Left lung (tissue), 14 donors: ENCODE measurements at places on chromosomes 1 and 21. TPM values are rescaled to one million over a fixed set of nuclear protein-coding genes. Genes with fewer than 3 reads are reported as not detected.

GRCh38 chr1:193456811-193457280 lies 270.4 kb upstream of the B3GALT2 start:
- no peaks in the 10 kb centered on the region for H3K27me3 ChIP-seq
- H3K27ac ChIP-seq = no peak overlapping the region
- DNase-seq = no peak
- no peak overlapping the region for H3K4me3 ChIP-seq

DNA sequence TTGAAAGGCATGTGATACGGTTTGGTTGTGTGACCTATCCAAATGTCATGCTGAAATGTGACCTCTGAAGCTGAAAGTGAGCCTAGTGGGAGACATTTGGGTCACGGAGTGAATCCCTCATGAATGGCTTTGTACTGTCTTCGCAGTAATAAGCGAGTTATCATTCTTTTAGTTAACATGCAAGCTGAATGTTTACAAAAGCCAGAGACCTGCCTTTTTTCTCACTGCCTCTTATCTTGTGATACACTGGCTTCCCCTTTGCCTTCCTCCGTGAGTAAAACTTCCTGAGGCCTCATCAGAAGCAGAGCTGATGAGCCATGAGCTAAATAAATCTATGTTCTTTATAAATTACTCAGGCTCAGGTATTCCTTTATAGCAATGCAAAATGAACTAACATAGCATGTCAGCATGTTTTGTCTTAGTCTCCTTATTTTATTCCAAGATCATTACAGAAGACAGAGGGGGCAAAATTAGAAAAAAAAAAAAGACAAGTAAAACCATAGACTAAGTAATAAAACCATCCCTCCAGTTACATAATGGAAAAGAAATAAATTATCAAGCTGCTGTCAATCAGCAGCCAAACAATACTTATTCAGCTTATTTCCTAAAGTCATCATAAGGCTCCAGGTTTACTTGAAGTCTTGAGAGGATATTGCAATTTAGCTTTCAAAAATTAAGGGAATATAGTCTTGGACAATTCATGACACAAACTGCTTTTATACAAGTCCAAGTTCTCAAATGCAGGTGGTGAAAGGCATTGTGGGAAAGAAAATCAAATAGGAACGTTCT lies 12.1 kb downstream of the RGS18 start:
- no peaks in the 10 kb centered on the region for H3K36me3 ChIP-seq
- no peaks in the 10 kb centered on the region for H3K27me3 ChIP-seq
- no peak for DNase-seq
- peaks cover 35% of the 10 kb centered on the region for H3K4me1 ChIP-seq
- H3K27ac ChIP-seq = peak overlapping the region; percentile 26
- no peak overlapping the region for H3K4me3 ChIP-seq

GRCh38 chr1:111921948-111922347 lies 67.5 kb downstream of the KCND3 start:
- H3K4me3 ChIP-seq = no peak overlapping the region
- H3K27me3 ChIP-seq = no peaks in the 10 kb centered on the region
- H3K27ac ChIP-seq = no peak overlapping the region
- H3K4me1 ChIP-seq = no peaks in the 10 kb centered on the region

DNA sequence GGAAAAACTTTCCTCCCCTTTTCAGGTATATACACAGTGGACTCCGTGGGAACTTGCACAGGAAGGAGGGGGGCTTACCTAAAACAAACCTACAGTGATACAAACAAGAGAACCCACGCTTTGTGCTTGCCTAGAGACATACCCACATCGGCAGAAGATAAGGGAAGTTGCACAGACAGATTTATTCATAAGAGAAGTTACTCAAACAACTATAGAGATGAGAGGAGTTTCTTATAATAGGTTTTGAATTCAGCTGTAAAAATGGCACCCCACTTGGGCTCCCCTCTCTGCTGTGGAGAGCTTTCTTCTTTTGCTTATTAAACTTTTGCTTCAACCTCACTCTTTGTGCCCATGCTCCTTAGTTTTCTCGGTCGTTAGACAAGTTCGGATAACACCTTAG lies 1.8 kb upstream of the DUSP12 start:
- peaks cover 17% of the 10 kb centered on the region for H3K36me3 ChIP-seq
- peaks cover 23% of the 10 kb centered on the region for H3K4me1 ChIP-seq
- no peak overlapping the region for H3K27ac ChIP-seq
- no peak overlapping the region for H3K4me3 ChIP-seq
- no peak for DNase-seq
- no peaks in the 10 kb centered on the region for H3K27me3 ChIP-seq

DNA sequence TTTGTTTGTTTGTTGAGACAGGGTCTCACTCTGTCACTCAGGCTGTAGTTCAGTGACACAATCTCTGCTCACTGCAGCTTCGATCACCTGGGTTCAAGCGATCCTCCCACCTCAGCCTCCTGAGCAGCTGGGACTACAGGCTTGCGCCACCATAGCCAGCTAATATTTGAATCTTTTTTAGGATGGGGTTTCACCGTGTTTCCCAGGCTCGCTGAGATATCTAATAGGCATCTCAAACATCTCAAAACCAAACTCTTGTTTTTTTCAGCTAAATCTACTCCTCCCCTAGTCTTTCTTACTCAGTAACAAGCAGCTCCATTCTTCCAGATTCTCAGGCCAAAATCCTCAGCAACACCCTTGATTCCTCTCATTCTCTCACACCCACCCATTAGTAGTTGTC lies 22.0 kb upstream of the SRRM1 start:
- no peaks in the 10 kb centered on the region for H3K36me3 ChIP-seq
- no peak overlapping the region for H3K4me3 ChIP-seq
- DNase-seq = no peak

DNA sequence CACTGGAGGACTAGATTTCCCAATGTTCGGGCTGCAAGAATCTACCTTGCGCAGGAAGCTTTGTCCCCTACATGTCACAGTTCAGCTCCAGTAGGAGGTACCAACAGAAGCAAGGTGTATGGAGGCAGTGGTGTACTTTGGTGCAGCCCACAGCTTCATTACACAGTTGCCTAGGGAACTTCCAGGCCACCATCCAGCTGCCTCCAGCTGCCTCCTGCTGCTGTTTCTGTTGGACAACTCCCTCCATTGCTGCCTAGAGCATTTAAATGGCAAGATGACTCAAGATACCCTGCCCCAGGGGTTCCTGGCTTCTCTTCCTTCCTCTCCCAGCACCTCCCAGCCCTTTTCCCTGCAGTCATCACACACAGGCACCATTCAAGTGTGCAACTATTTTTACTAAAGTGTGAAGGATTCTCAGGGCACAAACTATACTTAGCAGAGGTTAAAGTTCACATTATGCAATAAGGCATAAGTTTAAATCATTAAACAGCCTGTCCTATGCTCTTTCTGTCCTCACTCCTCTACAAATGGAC lies 39.0 kb upstream of the ATP1A1 start:
- H3K27me3 ChIP-seq = no peaks in the 10 kb centered on the region
- no peak overlapping the region for H3K4me3 ChIP-seq
- peak; percentile 80 for DNase-seq
- peaks cover 7% of the 10 kb centered on the region for H3K4me1 ChIP-seq
- no peaks in the 10 kb centered on the region for H3K36me3 ChIP-seq

DNA sequence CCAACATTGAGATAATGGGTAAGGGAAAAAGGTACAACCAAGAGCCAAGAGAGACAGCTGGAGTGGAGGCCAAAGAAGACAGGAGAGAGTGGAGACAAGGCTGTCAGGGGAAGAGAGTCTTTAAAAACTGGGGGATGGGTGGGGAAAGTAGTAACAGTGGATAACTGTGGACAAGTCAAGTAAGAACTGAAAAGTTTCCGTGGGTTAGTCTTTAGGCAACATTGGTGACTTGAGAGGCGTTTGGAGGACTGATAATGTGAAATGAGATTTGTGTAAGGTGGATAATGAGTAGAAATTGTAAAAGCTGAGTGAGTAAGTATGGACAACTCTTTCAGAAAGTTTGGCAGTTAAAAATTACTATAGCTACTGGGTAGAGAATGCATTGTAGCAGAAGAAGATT lies 10.4 kb downstream of the PPP2R5A start:
- H3K4me1 ChIP-seq = peaks cover 7% of the 10 kb centered on the region
- no peaks in the 10 kb centered on the region for H3K27me3 ChIP-seq
- H3K27ac ChIP-seq = no peak overlapping the region
- no peak for DNase-seq

GRCh38 chr1:41641475-41641814 lies 157.0 kb upstream of the EDN2 start:
- H3K27ac ChIP-seq = no peak overlapping the region
- DNase-seq = no peak
- no peaks in the 10 kb centered on the region for H3K4me1 ChIP-seq
- H3K4me3 ChIP-seq = no peak overlapping the region

DNA sequence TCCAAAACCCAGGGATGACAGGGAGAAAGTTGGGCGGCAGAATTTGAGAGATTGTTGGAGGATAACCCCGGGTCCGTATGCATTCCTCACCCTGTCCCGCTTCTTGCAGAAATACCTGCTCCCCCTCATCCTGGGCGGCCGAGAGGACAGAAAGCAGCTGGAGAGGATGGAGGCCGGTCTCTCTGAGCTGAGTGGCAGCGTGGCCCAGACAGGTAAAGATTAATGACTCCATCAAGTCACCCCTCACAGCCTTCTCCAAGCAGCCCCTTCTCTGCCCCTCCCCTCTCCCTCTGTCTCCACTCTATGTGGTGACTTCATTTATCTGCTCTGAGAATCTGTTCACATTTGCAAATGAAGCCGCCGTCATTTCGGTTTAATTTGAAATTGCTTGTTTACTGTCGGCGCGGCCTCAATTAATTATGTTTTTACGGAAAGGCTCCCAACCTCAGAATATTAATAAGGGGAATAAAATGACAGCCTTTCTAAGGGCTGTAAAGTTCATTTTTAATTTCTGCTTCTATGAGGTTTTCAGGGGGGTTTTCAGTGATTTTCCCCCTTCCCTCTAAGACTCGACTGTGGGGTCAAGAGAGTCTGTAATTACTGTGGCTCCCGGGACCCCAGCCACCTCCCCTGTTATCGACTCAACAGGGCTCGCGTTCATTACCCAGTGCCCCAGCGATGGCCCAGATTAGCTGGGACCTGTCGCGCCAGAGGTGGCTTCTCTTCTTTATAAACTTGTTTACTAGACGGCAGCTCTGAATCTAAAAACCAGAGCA lies 148.3 kb downstream of the PEX14 start:
- no peak overlapping the region for H3K27ac ChIP-seq
- no peaks in the 10 kb centered on the region for H3K27me3 ChIP-seq
- H3K4me1 ChIP-seq = no peaks in the 10 kb centered on the region

DNA sequence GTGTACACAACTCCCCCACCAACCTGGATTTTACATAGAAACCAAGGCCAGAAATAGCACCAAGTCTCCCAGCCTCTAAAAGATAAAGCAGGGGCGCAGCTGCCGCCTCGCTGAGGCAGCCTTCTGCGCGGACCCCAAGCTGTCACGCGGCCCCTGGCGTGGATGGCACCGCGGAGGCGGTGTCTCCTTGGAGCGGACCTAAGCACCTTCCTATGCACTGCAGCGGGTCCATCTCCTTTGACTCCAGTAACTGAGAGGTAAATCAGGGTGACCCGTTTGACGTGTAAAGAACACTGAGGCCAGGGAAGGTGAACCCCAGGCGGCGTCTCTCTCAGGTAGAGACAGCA lies 17.0 kb downstream of the ZNF697 start:
- no peak overlapping the region for H3K4me3 ChIP-seq
- peaks cover 26% of the 10 kb centered on the region for H3K4me1 ChIP-seq
- no peaks in the 10 kb centered on the region for H3K36me3 ChIP-seq
- peaks cover 18% of the 10 kb centered on the region for H3K27me3 ChIP-seq

- DNase-seq = peak; percentile 69
- H3K4me1 ChIP-seq = no peaks in the 10 kb centered on the region
- peaks cover 45% of the 10 kb centered on the region for H3K27me3 ChIP-seq
- no peak overlapping the region for H3K4me3 ChIP-seq
Measured at GRCh38 chr21:45578176-45578801, 36.0 kb upstream of the SLC19A1 start.

- H3K27me3 ChIP-seq = no peaks in the 10 kb centered on the region
- no peaks in the 10 kb centered on the region for H3K36me3 ChIP-seq
- H3K4me3 ChIP-seq = no peak overlapping the region
- no peak overlapping the region for H3K27ac ChIP-seq
- DNase-seq = no peak
- no peaks in the 10 kb centered on the region for H3K4me1 ChIP-seq
Measured at GRCh38 chr1:233368789-233369130, 41.2 kb downstream of the MAP3K21 start.

GRCh38 chr1:88462488-88463261 lies 221.4 kb upstream of the PKN2 start:
- H3K27me3 ChIP-seq = peaks cover 39% of the 10 kb centered on the region
- H3K4me1 ChIP-seq = no peaks in the 10 kb centered on the region
- H3K4me3 ChIP-seq = no peak overlapping the region
- H3K36me3 ChIP-seq = no peaks in the 10 kb centered on the region
- DNase-seq = peak; percentile 61

GRCh38 chr1:152347116-152347728 lies 12.6 kb downstream of the FLG2 start:
- H3K36me3 ChIP-seq = no peaks in the 10 kb centered on the region
- no peak overlapping the region for H3K4me3 ChIP-seq
- H3K27ac ChIP-seq = no peak overlapping the region
- peaks cover 8% of the 10 kb centered on the region for H3K27me3 ChIP-seq
- no peaks in the 10 kb centered on the region for H3K4me1 ChIP-seq
- DNase-seq = peak; percentile 16

DNA sequence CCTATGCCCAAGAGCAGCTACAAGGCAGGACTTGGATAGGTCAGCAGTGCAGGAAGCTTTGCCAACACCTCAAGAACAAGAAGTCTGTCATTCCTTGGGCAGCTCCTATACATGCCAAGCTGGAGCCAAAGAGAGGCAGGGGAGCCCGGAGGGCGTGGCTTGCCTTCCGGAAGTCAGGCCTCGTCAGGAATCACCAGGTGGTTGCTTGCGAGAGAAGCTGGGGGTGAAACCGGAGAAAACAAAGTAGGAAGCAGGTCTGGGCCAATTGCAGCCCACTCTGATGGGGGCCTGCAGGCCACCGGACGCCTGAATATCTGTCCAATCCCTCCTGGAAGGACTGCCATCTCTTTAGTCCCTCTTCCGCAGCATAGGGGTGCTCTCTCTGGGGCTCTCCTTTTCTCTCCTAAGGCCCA lies 794 bp upstream of the FAM76A start:
- peak overlapping the region; percentile 19 for H3K4me3 ChIP-seq
- no peaks in the 10 kb centered on the region for H3K27me3 ChIP-seq
- peaks cover 17% of the 10 kb centered on the region for H3K36me3 ChIP-seq
- H3K4me1 ChIP-seq = peaks cover 17% of the 10 kb centered on the region
- H3K27ac ChIP-seq = peak overlapping the region; percentile 95
- no peak for DNase-seq

The DCDC2B gene
- total RNA-seq = not detected

The LCE3E gene
- not detected for total RNA-seq

The TNNT2 gene
- 5.0 TPM for total RNA-seq

The MTMR11 gene
- total RNA-seq = 12.7 TPM

The NR1I3 gene
- total RNA-seq = not detected

The OR14A2 gene
- total RNA-seq = not detected

The SPRR2B gene
- not detected for total RNA-seq
